ENCODE measurements at places on chromosomes 2 and 18. TPM values are rescaled to one million over a fixed set of nuclear protein-coding genes. Genes with fewer than 3 reads are reported as not detected.

DNA sequence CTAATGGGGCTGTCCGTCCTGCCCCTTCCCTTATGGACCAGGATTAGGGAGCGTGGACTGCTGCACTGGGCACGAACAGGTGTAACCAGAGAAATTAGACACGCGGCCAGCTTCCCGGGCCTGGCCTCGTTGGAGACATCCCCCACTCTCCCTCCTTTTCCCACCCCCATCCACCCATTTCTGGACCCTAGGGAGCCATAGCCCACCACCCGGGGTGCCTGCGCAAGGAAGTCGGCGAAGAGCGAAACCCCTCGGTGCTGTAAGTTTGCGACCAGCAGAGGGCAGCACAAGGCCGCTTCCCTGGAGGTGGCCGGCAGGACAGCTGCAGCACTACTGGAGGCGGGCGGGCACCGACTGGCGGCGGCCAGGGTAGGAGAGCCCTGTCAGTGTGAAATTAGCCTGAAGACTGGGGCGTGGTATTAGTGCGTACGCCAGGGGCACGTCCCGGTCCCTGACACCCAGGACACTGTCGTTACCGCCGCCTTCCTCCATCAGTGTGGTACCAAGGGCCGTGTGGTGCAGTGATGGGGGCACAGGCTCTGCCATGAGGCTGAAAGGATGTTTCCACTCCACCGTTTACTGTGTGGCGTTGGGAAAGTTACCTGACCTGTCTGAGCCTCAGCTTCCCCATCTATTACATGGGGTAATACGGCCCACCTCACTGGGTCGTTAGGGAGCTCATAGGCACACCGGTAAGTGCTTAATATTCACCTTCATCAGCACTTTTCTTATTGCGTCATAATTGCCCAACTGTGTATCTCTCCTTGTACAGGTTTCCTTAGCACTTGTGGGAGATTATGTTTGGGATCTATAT, 36.0 kb upstream of the CD207 start:
- peak; percentile 83 for DNase-seq

GRCh38 chr2:71669628-71670429, 216.5 kb downstream of the DYSF start:
- DNase-seq, result no peak

- DNase-seq, result no peak
Observed at GRCh38 chr2:9441556-9441955, 18.1 kb downstream of the CPSF3 start.

DNA sequence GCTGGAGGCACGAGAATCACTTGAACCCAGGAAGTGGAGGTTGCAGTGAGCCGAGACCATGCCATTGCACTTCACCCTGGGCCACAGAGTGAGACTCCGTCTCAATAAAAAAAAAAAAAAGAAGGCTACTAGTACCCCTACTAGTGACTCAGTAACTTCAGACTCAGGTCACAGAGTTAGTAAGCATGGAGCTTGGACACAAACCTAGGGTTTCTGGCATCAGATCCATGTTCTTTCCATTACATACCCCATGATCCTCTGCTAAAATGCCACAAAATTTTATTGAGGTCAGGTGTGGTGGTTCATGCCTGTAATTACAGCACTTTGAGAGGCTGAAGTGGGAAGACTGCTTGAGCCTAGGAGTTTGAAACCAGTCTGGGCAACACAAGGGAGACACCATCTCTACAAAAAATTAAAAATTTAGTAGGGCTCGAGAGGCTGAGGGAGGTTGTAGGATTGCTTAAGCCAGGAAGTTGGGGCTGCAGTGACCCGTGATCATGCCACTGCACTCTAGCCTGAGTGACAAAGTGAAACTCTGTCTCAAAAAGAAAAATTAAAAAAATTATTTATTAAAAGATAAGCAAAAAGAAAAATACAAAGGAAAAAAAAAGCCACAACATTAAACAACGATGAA, 45.1 kb downstream of the DHX57 start:
- DNase-seq, result no peak

DNA sequence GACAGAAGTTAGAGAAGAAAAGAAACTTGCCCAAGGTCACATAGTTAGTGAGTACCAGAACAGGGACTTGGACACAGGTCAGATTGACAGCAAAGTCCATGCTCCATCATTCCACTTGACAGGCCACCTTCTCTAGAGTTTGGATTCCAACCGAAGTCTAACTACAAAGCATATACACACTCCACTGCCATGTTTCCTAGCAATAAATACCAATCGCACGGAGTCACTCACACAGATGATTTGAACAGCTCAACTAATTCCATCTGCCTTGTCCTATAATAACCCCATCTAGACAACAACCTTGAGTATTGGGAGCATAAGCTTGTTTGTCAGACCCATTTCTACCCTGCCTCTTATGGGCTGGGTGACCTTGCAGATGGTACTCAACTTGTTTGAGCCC, 334.6 kb upstream of the MGAT5 start:
- no peak for DNase-seq

DNA sequence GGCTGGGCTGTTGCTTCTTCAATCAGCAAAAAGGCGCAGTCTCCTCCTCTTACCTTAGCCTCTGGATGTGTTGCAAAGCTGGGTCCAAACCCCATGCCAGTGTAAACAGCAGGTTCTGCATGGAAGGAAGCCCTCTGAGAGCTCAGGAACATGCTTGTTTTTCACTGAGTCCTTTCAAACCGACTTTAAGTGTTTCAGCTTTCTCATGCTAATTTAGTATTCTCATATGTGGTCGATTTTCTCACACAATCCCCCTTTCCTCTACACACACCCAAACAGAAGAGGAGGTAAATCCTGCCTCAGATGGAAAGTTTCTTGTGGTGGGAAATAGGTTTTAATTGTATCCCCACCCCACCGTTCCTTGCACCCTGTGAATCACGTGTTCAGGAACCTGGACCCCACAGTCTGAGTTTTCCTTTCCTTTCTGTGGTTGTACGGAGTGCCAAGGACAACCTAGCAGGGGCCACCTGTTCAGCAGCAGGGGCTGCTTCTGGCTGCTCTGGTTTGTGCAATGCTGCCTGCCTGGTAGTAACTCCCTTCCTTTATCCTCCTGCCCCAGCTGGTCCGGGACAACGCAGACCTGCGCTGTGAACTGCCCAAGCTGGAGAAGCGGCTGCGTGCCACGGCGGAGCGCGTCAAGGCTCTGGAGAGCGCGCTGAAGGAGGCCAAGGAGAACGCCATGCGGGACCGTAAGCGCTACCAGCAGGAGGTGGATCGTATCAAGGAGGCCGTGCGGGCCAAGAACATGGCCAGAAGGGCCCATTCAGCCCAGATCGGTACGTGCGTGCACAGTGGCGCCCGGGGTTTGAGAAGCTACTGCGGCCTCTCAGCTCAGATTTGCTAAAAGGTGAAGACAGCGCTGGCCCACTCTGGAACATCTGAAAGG, 28.7 kb upstream of the LYPD6B start:
- no peak for DNase-seq

DNA sequence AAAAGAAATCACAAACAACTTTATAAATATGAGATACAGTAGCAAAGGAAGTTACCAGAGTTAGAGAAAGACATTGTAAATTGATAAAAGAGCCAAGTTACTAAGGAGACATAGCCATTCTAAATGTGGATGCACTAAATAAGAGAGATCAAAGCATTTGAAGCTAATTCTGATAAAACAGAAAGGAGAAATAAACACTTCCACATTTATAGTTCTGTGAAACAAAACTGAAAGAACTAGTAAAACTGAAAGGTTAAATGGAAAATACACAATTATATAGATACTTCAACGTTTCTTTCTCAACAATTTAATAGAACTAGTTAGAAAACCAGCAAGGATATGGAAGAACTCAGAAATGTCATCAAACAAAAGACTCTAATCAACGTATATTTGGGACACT, 309.0 kb upstream of the CDH2 start:
- DNase-seq, result no peak

- DNase-seq, result no peak
Observed at GRCh38 chr2:223548194-223548593, 54.0 kb downstream of the SCG2 start.

- no peak for DNase-seq
Observed at GRCh38 chr18:22318745-22319407, 98.8 kb downstream of the CTAGE1 start.

DNA sequence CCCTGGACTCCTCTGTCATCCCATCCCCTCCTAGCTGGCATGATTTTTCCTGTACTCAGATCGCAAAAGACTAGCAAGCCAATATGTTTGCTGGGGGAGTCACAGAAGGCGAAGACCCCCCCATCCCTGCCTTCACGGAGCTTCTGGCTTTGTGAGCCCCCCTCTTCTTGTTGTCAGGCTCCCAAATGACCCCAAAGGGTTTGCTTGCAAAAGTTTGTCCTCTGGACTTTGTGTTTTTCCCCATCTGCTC, 169.9 kb downstream of the SMAD7 start:
- no peak for DNase-seq

GRCh38 chr2:234674781-234675201, 177.9 kb upstream of the ARL4C start:
- DNase-seq, result no peak

GRCh38 chr2:110819711-110820110, 87.3 kb downstream of the ACOXL start:
- DNase-seq, result no peak

DNA sequence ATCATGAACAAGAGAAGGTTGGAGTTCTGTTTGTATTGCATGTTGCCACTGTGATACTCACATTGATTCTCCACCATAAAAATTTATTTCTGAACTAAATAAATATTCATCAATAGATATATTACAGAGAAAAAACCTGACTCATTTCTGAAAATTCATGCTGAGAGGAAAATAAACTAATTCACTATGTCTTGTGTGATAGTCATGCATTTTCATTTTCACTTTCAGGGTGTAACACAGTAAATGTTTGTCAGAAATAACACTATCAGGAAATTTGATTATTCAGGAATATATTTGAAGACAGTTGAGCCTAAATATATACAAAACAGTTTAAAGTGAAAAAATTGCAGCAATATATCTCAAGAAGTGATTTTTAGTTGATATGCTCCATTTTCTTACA, 335.2 kb downstream of the KCNJ3 start:
- no peak for DNase-seq

GRCh38 chr2:32743480-32744236, 115.8 kb downstream of the TTC27 start:
- DNase-seq, result no peak

DNA sequence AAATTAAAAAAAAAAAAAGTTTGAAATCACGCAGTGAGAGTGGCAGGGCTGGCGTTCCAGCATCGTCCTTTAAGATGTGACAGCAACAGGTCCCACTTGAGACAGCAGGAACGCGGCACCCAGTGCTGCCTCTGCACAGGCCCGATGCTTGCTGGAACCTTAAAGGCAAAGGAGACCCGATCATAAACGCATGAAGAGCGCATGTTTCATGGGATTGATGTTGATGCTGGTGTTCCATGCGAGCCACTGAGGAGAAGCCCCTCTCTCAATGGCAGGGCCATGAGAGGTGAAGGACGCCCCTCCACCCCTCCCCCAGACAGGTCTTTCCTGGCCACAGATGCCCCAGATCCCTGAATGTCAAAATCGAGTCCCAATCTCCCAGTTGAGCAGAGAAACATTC, 17.9 kb upstream of the ALPI start:
- DNase-seq, result no peak

GRCh38 chr2:96872591-96873349, 2.9 kb upstream of the SEMA4C start:
- DNase-seq, result no peak

DNA sequence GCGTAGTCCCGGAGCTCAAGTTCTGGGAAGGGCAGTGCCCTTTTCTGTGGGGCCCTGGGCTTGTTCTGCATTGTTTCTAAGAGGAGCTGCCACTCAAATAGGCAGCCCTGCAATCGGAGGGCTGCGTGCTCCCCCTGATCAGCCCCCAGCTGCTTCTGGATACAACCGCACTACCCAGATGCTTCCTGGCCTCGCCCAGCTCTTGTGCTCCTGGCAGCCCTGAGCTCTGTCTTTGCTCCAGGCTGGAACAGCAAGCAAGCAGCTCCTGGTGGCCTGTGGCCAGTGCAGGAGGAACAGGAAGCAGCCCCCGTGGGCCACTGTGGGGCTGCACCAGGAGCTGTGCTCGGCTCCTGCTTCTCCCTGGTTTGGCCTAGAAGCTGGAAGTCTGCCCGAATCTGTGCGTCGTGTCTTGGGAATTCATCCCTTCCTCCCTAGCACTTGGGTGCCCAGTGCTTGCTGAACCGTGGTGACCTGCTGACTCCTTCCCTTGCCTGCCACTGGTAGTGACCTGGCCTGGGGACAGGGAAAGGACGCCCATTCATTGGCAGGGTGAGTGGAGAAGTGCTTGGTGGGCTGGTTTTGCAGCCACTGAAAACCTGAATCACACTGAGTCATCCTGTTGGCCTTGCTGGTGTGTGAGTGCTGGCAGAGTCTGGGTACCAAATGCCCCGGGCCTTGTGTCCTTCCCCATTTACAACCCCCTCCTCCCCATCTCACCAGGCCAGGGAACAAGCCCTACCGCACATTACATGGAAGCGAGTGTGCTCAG, 27.3 kb upstream of the NTSR2 start:
- DNase-seq, result peak; percentile 52

- DNase-seq, result no peak
Observed at GRCh38 chr2:142871396-142871795, 6.1 kb upstream of the KYNU start.

DNA sequence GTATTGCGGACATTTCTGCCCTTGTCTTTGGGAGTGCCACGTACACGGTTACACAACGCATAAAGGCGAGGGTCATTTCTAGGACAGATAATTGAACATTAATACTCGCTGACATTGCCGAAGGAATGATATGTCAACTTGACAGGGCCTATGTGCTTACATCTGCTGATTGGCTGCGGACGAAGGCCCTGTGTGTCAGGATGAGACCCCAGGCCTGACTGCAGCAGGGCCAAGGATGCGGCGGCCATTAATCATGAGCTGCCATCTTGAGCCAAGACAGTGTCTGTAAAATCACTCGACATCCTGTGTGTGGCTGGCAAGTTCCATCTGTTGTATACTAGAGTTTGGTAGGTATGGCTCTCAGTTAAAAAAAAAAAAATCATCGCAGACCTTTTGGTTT, 96.6 kb downstream of the MEIS1 start:
- DNase-seq, result no peak

GRCh38 chr2:230762317-230762896, 49.8 kb downstream of the CAB39 start:
- DNase-seq, result no peak

GRCh38 chr2:186108470-186108869, 369.9 kb downstream of the FSIP2 start:
- no peak for DNase-seq

DNA sequence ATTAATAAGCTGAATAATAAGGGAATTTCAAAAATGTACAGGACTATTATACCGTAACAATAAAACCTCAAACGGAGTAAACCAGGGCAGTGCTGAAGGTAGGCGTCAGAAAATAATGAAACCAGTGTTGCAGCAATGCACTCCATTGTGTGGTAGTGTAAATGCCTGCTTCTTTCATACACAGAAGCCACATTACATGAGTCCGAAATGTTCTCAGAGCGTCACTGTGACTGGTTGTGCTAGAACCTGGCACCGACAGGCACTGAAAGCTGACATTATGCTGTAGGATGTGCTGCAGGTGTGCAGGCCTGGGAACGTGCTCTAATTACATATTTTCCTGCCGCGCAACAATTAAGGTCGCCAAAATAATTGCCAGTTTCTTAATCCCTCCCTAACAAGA, 53.3 kb downstream of the ZEB2 start:
- DNase-seq, result no peak

The LYG2 gene
- not detected for total RNA-seq

The C2orf15 gene
- 5.8 TPM for total RNA-seq

The PSMA8 gene
- total RNA-seq, result not detected

The MOCOS gene
- 7.5 TPM for total RNA-seq

The DSG3 gene
- total RNA-seq, result 0.06 TPM

The MPP4 gene
- not detected for total RNA-seq

The POTEC gene
- total RNA-seq, result not detected

The LOXL3 gene
- total RNA-seq, result 15.9 TPM

The LRP2 gene
- 13.6 TPM for total RNA-seq

The SLC5A7 gene
- total RNA-seq, result 0.20 TPM

The UGT1A3 gene
- total RNA-seq, result 0.86 TPM

The TRAF3IP1 gene
- 25.6 TPM for total RNA-seq

The FAP gene
- total RNA-seq, result 1.8 TPM
